ENCODE measurements at places on chromosomes 2 and 18. TPM values are rescaled to one million over a fixed set of nuclear protein-coding genes. Genes with fewer than 3 reads are reported as not detected.

FAM124B gene
- total RNA-seq, result 2.5 TPM

ADAM23 gene
- total RNA-seq, result 1.7 TPM

SH3BP4 gene
- total RNA-seq, result 38.6 TPM

CRYGD gene
- total RNA-seq, result not detected

DNA sequence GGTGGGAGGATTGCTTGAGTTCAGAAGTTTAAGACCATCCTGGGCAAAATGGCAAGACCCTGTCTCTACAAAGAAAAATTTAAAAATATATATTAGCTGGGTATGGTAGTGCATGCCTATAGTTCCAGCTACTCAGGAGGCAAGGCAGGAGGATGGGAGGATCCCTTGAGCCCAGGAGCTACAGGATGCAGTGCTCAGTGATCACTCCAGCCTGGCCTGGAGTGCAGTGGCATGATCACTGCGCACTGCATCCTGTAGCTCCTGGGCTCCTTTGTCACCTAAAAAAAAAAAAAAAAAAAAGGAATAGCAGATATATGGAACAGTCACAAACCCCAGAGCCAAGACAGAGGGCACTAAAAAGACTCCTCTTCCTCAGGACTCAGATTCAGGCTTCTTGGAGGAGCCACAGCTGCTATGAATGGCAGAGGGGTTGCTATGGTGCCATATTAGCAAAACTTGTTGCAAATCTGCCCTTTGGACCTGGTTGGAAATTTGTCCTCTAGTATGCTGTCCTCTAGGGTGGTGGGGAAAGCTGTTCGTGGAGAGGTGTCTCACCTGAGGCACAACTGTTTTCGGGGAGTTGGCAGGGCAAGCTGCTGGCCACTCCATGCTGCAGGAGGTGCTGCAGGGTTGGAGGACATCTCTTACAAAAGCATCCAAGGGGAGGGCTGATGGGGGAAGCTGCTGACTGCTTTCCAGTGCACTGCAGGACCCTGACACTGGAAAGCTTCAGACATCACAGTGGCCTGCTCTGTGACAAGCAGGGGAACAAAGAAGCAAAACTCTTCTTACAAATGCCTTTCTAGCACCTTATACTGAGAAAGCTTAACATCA lies 22.7 kb downstream of the CYP20A1 start:
- H3K4me1 ChIP-seq, result no peaks in the 10 kb centered on the region
- no peak for DNase-seq
- H3K4me3 ChIP-seq, result no peak overlapping the region
- no peak overlapping the region for H3K27ac ChIP-seq
- H3K27me3 ChIP-seq, result no peaks in the 10 kb centered on the region

DNA sequence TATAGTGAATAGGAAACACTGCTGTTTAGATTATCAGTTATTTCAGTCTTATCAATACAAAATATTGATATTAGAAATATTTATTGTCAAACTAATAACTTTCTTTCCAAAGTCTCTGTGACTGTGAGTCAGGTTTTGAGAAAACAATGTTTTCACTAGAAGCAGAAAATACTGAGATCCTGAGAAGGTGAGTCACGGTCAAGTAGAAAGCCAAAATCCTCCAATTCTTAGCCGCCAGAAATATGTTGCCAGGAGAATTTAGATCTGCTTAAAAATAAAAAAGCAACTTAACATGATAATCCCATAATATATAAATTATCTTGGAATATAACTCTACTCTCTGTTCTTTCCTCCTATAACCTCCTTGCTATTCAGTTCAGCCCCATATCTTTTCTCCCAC lies 181.9 kb upstream of the NRXN1 start:
- H3K4me1 ChIP-seq, result no peaks in the 10 kb centered on the region
- DNase-seq, result no peak
- H3K27ac ChIP-seq, result no peak overlapping the region
- H3K27me3 ChIP-seq, result no peaks in the 10 kb centered on the region

DNA sequence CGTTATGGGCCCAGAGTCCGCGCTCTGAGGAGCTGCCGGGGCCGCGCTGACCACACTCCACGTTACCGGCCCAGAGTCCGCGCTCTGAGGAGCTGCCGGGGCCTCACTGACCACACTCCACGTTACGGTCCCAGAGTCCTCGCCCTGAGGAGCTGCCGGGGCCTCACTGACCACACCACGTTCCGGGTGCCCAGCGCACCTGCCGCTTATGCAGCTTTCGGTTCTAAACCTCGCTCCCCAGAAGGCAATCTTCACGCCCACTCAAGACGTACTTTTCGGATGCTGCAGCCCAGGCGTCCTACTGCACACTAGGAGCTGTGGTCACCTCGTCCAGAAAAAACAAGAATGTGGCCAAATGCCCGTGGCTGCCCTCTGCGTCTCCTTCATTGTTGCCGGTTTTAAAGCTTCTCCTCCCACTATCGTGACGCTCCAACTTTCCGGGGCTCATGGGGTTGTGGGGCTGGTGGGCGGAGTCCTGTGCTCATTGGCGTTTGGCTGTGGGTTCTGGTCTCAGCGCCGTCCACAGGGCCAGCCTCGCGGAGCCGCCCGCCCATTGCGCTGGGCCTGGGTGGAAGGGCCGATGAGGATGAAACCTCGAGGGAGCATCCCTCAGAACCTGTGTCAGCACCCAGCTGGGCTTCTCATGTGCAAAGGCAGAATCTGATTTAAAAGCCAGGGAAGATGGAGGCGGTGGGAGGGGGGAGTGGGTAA lies 11.9 kb downstream of the KCNG2 start:
- no peaks in the 10 kb centered on the region for H3K27me3 ChIP-seq
- no peak for DNase-seq
- no peaks in the 10 kb centered on the region for H3K36me3 ChIP-seq
- no peak overlapping the region for H3K4me3 ChIP-seq

DNA sequence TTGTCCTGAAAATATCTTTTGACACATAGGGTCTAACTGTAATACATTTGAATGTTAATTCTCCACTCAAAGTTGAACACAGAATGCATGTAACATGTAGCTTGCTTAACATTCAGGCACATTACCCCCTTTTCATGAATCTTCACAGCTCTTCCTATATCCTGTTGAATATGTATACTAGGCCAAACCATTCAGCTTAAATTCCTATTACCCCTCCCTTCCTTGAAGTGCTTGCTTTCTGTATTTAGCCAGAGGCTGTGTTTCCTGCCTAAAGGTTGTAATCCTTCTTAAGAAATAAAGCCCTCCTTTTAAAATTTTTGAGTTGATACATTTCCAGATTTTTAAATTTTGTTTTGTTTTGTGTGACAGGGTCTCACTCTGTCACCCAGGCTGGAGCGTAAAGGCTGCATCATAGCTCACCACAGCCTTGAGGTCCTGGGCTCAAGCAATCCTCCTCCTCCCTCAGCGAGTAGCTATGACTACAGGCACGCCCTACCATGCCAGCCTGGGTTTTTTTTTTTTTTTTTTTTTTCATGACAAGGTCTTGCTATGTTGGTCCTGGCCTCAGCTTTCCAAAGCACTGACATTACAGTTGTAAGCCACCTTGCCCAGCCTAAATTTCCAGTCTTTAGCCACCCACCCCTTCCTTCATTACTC lies 357.6 kb downstream of the DSC3 start:
- no peaks in the 10 kb centered on the region for H3K36me3 ChIP-seq
- H3K27ac ChIP-seq, result no peak overlapping the region
- H3K27me3 ChIP-seq, result no peaks in the 10 kb centered on the region

GRCh38 chr2:65831509-65831908 lies 399.1 kb upstream of the SPRED2 start:
- H3K36me3 ChIP-seq, result no peaks in the 10 kb centered on the region
- H3K4me3 ChIP-seq, result no peak overlapping the region
- DNase-seq, result peak; percentile 24
- no peaks in the 10 kb centered on the region for H3K27me3 ChIP-seq
- H3K4me1 ChIP-seq, result no peaks in the 10 kb centered on the region
- H3K27ac ChIP-seq, result no peak overlapping the region

DNA sequence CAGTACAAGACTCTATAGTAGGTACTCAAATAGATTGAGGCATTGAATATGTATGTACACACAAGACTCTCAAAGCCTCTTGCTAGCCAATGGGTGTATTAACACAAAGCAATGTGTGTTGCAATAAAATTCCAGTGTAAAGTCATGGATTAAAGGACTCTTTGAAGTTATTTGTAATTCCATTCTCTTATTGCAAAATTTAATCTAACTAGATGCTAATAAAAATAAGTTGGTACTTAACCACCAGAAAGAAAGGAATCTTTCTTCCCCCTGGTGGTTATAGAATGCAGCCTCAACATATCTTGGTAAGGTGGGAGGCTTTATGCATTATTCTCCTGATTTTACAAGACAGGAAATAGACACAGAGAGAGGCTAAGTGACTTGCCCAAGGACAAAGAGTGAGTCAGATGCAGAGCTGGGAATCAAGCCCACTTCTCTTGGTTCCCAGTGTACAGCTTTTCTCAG lies 18.0 kb downstream of the LRP1B start:
- no peaks in the 10 kb centered on the region for H3K27me3 ChIP-seq
- H3K4me1 ChIP-seq, result no peaks in the 10 kb centered on the region
- no peaks in the 10 kb centered on the region for H3K36me3 ChIP-seq

GRCh38 chr2:205748639-205749038 lies 66.3 kb downstream of the NRP2 start:
- peaks cover 100% of the 10 kb centered on the region for H3K4me1 ChIP-seq
- DNase-seq, result no peak
- peaks cover 86% of the 10 kb centered on the region for H3K36me3 ChIP-seq
- peak overlapping the region; percentile 80 for H3K27ac ChIP-seq

- peak overlapping the region; percentile 59 for H3K4me3 ChIP-seq
- no peak overlapping the region for H3K27ac ChIP-seq
- DNase-seq, result no peak
- H3K4me1 ChIP-seq, result peaks cover 34% of the 10 kb centered on the region
- peaks cover 25% of the 10 kb centered on the region for H3K27me3 ChIP-seq
Measured at GRCh38 chr2:212535996-212536816, 2.4 kb downstream of the ERBB4 start.

- H3K27me3 ChIP-seq, result no peaks in the 10 kb centered on the region
- peaks cover 36% of the 10 kb centered on the region for H3K4me1 ChIP-seq
- no peak for DNase-seq
- H3K4me3 ChIP-seq, result no peak overlapping the region
Measured at GRCh38 chr18:778194-778927, 33.7 kb downstream of the YES1 start.

DNA sequence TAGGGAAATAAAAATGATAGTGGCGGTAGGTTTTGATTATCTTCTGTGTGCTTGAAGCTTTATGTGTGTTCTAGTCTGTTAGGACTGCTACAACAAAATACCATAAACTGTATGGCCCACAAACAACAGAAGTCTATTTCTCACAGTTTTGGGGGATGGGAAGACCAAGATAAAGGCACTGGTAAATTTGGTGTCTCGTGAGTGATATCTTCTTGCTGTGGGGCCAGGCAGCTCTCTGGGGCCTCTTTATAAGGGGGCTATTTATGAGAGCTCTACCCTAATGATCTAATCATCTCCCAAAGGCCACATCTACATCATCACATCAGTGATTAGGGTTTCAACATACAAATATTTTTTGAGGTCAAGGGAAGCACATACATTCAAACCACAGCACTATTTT lies 86.8 kb upstream of the SPHKAP start:
- no peaks in the 10 kb centered on the region for H3K27me3 ChIP-seq
- no peak overlapping the region for H3K27ac ChIP-seq
- no peak overlapping the region for H3K4me3 ChIP-seq
- H3K4me1 ChIP-seq, result no peaks in the 10 kb centered on the region
- DNase-seq, result no peak

DNA sequence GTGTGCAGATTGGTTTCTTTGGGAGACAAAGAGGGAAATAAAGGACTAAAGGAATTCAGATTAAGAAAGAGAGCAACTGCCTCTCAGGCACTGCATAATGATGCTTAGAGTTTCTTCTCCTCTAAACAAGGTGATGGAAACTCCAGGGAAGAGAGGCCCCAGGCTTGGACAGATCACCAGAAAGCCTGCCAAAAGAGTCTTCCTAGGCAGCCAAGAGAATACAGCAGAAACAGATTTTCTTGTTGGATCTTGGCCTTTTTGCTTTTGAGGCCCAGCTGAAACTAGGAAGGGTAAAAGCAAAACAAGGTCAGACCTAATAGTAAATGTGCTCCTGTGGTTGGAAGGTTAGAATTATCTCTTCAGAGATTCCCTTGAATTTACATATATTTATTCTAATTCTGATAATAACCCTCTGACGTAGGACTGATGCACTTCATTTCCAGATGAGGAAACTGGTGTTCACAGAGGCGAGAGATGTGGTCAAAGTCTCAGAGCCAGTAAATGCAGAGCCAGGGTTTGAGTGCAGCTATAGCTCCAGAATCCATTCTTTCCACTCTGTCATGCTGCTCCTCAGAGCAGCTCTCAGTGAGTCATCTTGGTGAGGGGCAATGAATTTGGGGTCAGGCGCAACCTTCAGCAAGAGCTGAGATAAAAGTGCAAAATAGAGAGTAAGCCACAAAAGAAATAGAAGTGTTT lies 142.3 kb upstream of the FBXO11 start:
- H3K4me3 ChIP-seq, result no peak overlapping the region
- no peaks in the 10 kb centered on the region for H3K4me1 ChIP-seq
- H3K27me3 ChIP-seq, result no peaks in the 10 kb centered on the region
- H3K36me3 ChIP-seq, result no peaks in the 10 kb centered on the region
- no peak overlapping the region for H3K27ac ChIP-seq
- no peak for DNase-seq

DNA sequence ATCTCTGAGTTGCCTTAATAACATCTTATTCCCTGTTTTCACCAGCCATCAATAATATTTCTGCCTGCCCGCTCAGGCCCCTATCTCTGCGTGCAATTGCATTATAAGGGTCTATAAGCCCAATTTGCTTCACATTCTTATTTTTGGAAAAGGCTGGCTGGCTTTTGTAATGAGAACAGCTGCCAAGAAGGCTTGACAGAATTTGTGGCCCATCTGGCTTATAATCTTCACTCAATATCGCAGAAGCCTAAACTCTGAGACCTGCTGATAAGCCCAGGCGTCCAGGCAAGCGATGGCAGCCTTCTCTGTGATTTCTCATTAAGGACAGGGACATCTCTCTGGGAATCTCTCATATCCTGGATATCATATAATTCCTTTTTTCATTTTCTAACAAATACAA lies 1618.6 kb upstream of the CELF4 start:
- no peak overlapping the region for H3K4me3 ChIP-seq
- H3K27ac ChIP-seq, result no peak overlapping the region
- H3K27me3 ChIP-seq, result no peaks in the 10 kb centered on the region
- no peaks in the 10 kb centered on the region for H3K4me1 ChIP-seq

DNA sequence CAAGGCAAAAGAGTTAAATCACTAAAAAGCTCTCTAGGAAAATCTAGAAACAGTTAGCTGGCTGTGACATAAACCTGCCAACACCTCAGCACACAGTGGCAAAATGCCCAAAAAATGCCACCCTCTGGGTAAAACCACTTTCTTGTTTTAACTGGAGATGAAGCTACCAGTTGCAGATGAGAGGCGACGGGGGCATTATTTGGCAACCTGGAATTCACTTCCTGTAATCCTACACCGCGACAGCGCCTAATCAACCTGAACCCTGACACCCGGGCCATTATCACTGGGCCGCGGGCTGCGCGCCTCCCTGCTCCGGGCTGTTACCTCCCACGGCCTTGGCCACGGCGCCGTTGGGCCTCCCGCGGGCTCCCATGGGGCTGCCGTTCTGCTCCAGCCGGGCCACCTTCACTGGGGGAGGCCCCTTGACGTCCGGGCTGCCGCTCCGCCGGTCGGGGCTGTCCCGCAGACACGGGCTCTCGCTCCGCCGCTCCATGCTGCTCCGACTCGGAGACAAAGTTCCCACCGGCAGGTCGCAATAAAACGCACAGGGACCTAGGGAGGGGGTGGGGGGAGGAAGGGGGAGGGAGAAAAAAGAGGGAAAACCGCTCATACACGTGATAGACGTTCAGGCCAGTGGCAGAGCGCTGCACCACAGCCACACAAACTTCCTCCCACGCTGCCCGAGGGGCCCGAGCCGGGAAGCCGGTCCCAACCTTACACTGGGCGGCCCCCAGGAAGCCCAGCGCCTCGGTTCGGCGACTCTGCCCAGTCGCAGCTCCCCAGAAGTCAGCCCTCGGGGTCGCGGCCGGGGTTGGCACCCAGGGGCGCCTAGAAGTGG lies 2.0 kb downstream of the SATB2 start:
- H3K27me3 ChIP-seq, result peaks cover 56% of the 10 kb centered on the region
- H3K36me3 ChIP-seq, result no peaks in the 10 kb centered on the region
- H3K27ac ChIP-seq, result no peak overlapping the region
- peak overlapping the region; percentile 18 for H3K4me3 ChIP-seq

All from esophagus muscularis mucosa (tissue), 4 donors.